Transverse colon (tissue), 4 donors: ENCODE measurements at places on chromosomes 6 and 20. TPM values are rescaled to one million over a fixed set of nuclear protein-coding genes. Genes with fewer than 3 reads are reported as not detected.

PHACTR1 gene
- total RNA-seq = 1.2 TPM

ZNF165 gene
- 1.1 TPM for total RNA-seq

PREX1 gene
- 29.9 TPM for total RNA-seq

PET117 gene
- 13.8 TPM for total RNA-seq
